ENCODE measurements at places on chromosomes 12 and 14.

DNA sequence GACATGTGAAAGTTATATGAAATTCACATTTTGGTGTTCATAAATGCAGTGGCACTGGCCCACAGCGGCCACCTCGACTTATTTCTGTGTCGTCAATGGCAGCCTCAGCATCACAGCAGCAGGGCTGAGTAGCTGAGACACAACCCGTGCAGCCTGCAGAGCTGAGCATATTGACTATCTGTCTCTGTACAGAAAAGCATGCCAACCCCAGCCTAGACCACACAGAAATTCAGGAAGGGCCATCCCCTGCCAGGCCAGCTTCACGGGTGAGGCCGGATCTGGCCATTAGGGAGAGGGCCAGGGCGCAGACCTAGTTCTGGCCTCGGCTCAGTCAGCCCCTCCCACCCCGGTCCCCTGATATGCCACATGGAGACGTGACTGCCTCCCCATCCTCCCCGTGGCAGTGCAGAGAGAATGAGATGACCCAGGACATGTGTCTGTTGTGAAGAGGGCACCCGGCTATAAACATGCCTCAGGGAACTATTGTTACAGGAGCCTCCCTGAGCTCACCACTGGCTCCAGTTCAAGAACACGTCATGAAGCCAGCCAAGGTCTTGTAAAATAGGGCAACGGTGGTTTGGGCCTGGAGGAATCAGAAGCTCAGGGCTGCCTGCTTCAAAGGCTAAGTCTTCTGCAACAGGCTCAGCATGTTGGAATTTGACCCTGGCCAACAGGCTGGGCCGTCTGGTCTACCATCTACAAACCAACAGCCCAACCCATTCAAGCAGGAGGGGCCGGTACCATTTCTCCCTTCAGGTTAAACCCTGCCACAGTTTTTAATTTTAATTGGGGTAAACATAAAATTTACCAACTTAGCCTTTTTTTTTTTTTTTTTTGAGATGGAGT is 25.5 kb downstream of the SCARB1 start:
- DNase-seq: no peak

- DNase-seq: no peak
Observed at GRCh38 chr14:36346052-36346451, 25.6 kb upstream of the MBIP start.

DNA sequence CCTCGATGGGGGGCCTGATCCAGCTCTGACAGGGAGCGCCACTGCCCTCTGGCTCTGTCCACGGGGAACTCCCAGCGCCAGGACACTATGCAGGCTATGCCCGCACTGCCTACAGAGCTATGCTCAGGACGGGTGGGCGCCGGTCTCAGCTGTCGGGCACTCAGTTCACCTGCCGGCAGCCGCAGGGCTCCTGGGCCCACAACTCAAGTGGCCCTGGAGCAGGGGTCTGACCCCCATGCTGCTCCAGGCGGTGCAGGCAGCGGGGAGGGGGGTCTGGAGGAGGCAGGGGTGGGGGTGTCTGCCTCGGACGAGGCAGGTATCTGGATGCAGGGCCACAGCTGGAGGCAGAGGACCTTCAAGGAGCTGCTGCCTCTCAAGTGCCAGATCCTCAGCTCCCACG is 28.5 kb upstream of the NUDT14 start:
- no peak for DNase-seq

DNA sequence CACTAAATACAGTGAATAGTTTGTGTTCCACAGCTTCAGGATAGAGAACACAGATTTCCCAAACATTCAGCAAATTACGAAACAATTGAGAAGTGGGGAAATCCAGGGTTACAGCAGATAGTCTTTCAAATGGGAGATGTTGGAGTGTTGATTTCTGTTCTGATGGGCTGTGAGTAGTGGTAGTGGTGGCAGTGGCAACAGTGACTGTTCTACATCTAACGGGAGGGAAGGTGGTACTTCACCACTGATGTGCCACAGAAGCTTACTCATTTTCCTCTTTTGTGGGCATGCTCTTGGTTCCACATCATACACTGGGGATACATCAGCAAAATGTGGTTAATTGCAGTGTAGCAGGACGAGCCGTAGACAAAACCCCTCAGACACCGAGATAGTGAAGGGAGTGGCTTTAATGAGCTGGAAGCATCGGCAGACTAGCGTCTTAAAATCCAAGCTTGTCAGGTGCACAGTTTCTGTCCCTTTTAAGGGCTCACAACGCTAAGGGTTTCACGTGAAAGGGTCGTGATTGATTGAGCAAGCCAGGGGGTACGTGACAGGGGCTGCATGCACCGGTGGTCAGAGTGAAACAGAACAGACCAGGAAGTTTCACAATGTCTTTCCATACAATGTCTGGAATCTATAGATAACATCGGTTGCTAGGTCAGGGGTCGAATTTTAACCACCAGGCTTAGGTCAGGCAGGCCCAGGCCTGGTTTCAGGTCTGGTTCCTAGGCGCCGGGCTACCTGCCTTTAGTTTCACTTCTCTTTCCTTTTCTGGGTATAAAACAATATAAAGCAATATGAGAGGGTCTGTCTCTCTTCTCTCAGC is 330.6 kb upstream of the FBXO33 start:
- DNase-seq: no peak

- no peak for DNase-seq
Observed at GRCh38 chr14:89108608-89109007, 284.2 kb downstream of the TTC8 start.

- no peak for DNase-seq
Observed at GRCh38 chr14:55593698-55594097, 13.7 kb downstream of the KTN1 start.

DNA sequence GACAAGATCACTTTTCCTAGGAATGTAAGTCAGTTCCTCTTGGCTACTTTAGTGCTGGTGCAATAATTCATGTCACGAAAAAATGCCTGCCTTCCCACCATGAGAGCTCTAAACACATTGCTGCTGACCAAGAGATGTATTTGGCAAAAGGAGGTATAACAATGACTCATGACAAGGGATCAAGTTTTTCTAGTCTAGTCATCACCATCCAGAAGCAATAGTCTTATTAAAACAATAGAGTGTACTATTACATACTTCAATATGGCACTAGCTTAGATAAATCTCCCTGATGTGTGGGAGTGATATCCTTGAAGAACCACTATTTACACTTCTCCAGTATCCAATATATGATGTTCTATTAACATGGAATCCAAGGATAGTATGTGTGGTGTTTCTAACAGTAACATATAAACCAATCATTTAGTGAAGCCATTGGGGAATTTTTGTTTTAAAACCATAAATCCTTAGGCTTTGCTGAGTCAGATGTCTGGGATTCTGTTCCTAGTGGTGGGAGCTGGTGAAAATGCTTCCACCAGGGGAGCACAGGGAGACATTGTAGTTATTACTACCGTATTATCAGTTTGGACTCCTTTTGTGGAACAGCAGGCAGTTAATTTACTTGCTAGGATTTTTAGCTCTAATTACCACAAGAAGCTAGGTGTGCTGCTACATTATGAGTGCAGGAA is 1387.5 kb downstream of the LRFN5 start:
- no peak for DNase-seq

DNA sequence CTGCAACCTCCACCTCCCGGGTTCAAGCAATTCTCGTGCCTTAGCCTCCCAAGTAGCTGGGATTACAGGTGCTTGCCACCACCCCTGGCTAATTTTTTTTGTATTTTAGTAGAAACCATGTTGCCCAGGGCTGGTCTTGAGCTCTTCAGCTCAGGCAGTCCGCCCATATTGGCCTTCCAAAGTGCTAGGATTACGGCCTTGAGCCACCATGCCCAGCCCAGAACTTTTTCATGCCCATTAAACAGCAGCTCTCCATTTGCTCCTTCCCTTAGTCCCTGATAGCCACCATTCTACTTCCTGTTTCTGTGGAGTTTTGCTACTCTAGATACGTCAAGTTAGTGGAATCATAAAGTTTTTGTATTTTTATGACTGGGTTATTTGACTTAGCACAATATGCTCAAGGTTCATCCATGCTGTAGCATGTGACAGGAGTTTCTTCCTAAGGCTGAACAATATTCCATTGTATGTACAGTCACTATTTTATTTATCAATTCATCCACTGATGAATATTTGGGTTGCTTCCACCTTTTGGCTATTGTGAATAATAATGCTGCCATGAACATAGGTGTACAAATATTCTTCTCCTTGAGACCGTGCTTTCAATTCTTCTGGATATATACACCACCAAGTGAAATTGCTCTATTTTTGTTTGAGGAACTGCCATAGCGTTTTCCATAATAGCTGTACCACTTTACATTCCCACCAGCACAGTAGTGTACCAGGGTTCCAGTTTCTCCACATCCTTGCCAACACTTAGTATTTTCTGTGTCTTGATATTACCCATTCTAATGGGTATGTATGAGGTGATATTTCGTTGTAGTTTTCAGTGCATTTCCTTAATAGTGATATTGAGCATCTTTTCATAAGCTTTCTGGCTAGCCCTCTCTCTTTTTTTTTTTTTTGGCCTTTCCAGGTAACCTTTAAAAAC is 15.0 kb downstream of the ATF1 start:
- DNase-seq: no peak

DNA sequence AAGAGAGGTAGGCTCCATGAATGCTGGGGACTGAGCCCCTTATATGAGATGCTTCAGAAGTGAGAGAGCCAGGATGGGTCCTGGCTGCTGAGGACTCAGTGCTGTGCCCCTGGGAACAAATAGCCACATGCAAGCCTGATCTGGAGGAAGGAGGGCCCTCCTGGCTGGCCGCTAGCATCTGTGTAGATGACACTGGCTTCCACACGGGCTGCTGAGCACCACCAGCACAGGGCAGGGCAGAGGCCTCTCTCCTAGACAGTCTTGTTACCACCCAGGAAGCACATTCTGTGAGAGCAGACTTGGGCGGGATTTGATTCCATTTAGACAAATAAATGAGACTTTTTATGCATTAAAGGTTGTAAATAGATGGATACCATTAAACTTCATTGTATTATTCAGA is 48.0 kb downstream of the ZNF664 start:
- DNase-seq: no peak

DNA sequence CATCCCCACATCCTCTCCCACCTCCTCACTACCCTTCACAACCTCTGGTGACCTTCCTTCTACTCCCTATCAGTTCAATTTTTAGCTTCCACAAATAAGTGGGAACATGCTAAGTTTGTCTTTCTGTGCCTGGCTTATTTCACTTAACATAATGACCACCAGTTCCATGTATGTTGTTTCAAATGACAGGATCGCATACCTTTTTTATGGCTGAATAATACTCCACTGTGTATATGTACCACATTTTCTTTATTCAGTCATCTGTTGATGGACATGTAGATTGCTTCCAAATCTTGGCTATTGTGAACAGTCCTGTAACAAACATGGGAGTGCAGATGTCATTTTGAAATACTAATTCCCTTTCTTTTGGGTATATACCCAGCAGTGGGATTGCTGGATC is 98.7 kb downstream of the TRMT5 start:
- no peak for DNase-seq

GRCh38 chr12:102144221-102144620 is 24.2 kb downstream of the PARPBP start:
- no peak for DNase-seq

DNA sequence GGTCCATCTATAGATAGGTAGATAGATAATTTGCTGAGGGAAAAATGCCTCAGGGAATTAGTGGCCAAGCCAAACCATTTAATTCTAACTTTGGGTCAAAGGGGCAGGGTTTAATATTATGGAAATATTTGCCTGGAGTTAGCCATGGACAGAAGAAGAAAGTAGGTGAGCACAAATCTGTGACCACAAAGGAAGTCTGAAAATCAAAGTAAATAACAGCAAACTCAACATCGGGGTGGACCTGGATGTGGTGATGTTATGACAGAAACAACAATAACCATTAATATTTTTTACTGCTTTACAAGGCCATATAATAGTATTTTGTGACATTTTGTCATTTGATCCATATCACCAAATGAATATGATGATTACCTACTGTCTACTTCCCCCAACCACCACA is 578.0 kb upstream of the MGAT4C start:
- DNase-seq: no peak

DNA sequence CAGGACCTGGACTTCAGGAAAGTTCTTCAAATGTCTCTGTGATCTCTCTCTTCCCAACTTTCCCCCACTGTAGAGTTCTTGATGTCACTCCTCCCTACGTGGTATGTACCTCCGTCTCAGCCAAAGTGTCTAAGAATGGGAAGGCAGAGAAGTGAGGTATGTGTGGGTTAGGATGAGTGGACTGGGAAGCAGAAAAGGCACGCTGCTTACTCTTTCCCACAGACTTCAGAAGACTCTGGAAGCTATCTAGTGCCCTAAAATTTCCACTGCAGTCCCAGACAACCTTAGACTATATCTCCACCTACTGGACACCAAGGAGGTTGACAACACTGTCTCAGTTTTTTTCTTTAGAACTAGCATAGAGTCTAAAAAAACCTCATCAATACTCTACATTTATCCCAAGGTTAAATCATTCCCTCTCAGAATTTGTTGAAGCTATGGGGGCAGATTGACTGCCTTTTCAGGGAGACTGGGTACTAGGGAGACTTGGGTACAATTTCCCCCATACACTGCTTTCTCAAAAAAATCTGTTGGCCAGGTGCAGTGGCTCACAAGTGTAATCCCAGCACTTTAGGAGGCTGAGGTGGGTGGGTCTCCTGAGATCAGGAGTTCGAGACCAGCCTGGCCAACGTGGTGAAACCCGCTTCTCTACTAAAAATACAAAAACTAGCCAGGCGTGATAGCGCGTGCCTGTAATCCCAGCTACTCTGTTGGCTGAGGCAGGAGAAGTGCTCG is 20.6 kb upstream of the ITGA5 start:
- DNase-seq: no peak

DNA sequence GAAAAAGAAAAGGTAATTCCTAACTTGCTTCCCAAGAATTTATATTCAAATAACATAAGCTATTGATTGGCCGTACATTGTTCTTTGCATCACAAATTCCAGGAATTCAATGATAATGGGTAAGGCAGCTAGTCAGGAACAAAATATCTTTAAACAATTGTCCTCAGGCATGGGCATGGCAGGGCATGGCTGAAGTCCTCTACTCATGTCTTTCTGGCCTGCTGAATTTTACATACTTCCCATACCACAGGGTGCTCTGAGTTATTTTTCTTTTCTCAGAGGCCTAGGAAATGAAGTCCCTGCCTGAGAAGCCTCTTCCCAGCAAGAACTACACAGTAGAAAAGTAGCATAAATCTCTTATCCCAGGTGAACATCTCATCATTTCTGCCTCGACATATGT is 15.1 kb upstream of the DRAM1 start:
- DNase-seq: no peak

DNA sequence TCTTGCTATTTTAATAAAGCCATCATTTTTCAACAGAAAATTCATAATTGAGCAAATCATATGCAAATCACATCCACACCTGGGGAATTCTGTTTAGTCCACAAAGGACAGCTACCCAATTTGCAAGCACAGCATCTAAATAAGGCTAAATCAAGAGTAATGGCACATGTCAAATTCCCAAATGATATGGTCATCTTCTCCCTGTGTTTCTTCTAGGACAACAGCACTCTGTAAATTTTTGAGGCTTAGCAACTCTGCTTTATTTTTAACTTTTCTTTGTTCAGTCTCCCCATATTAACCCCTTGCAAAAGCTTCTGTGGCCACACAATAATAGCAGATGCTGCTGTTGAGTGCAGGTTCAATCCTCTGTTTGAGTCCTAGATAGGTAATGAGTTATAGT is 155.6 kb upstream of the DAAM1 start:
- DNase-seq: no peak

All from stimulated activated naive CD4-positive, alpha-beta T cell treated with Interleukin-2 at 50 U/mL for 16 hours (primary cell).